ACHN (cell line): ENCODE measurements at places on chromosomes 3 and 15.

GRCh38 chr3:23592961-23593931 lies 212.5 kb upstream of the UBE2E1 start:
- no peak for DNase-seq

DNA sequence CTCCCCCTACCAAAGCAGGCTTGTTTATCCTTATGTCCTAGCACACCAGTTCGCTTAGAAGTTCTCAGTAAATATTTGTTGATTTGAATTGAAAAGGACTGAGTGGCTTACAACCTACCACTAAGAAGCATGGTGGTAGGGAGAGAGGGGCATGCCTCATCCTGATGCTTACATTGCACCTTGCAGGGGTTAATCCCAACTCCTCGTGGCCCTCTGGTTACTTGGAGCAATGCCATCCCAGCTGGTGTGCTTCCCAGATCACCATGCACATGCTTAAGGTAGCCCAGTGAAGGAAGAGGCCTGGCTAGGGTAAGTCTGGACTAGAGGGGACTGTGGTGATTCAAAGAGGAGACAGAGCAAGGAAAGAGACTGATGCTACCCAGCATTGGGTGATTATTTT lies 253.3 kb downstream of the CLSTN2 start:
- DNase-seq, result no peak

DNA sequence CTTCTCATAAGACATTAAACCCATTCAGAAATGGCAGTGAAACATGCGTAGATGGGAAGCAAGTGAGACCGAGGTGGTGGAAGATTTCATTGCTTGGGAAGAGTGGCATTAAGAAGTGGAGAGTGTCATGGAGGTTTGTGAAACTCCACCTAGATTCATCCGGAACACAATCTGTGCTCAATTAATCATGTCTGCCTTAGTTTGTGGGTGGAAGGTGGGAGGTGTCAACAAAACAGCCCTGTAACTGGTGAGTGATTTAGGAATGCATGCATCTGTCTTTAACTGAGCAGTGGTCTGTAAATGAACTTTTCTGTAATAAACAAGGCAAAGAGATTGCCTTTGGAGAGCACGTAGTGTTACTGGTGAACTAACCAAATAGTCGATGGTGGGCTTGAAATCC lies 113.7 kb downstream of the WNT5A start:
- DNase-seq, result no peak

DNA sequence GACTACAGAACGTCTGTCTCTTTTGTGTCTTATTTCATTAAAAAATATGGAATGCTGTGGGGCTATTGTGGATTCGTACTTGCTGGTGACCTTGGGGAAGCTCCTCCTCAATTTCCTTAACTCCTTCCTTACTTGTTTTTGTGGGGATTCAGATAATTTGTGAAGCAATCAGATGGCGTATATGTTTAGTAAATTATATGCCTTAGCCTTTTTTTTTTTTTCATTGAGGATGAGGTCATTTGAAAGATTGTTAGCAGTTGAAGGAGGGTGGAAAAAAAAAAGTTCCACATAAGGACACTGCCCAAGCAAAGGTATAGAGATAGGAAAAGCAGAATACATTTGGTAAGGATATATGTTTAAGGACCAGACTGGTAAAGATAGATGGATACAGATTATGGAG lies 3.3 kb downstream of the RNF13 start:
- DNase-seq, result no peak

DNA sequence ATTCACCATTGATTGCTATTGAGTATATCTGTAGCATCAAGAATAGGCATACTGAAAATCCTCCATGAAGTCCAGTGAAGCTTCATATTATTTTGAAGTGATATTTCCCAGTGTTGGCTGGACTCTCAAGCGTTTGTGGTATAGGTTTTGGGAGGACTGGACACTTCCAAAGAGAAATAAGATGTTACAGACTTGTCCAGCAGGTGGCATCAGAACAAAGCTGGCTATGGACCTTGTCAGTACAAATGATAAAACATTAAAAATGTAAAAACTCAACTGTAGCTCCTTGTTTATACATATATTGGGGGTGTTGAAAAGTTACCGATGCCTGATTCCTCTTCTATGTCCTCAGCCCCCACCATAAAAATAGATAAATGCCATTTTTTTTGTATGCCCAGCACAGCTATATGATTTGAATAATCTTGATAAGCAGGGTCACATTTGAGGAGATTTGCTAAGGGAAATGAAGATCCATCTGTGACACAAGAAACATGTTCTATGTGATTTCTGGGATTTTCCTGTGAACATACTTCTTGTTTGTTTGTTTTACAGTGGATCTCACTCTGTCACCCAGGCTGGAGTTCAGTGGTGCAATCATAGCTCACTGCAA lies 54.5 kb upstream of the GOLGA6B start:
- DNase-seq, result peak; percentile 53
